HS-5 (cell line): ENCODE measurements at places on chromosomes 2 and 18.
A peak's percentile ranks its signal among the peaks of the same experiment; 100 is the strongest.

- no peak for DNase-seq
Observed at GRCh38 chr2:88845772-88846661, 154.5 kb downstream of the RPIA start.

DNA sequence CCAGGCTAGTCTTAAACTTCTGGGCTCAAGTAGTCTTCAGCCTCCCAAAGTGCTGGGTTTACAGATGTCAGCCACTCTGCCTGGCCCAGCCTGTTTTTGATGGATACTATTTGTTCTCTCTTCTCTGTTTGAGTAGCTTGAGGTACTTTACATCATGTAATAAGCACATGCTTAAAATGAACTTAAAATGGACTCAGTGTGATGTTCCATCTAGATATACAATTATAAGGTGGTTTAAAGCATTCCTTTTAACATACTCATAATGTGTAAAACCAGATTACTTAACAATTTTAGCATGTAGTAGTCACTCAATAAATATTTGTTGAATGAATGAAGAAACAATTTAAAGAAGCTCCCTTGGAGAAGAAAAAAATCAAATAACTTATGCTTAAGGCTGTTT lies 9.6 kb downstream of the PTPRM start:
- peak; percentile 60 for DNase-seq

GRCh38 chr2:54419855-54420523 lies 36.1 kb upstream of the SPTBN1 start:
- DNase-seq, result no peak

DNA sequence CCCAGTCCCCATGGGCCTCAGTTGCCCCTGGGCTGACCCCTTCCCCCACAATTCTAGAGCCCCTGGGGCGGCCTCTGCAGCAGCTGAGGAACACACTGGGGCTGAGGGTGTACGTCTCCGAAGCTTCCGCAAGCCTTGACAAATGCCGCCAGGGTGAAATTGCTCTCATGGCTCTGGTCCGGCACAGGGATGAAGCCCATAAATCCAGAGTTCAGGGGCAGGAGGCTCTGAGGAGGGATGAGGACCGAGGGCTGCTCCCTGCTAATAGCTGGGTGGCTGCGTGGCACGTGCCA lies 27.1 kb upstream of the OTOS start:
- no peak for DNase-seq

- DNase-seq, result no peak
Observed at GRCh38 chr2:54310961-54311360, 54.9 kb upstream of the TSPYL6 start.

DNA sequence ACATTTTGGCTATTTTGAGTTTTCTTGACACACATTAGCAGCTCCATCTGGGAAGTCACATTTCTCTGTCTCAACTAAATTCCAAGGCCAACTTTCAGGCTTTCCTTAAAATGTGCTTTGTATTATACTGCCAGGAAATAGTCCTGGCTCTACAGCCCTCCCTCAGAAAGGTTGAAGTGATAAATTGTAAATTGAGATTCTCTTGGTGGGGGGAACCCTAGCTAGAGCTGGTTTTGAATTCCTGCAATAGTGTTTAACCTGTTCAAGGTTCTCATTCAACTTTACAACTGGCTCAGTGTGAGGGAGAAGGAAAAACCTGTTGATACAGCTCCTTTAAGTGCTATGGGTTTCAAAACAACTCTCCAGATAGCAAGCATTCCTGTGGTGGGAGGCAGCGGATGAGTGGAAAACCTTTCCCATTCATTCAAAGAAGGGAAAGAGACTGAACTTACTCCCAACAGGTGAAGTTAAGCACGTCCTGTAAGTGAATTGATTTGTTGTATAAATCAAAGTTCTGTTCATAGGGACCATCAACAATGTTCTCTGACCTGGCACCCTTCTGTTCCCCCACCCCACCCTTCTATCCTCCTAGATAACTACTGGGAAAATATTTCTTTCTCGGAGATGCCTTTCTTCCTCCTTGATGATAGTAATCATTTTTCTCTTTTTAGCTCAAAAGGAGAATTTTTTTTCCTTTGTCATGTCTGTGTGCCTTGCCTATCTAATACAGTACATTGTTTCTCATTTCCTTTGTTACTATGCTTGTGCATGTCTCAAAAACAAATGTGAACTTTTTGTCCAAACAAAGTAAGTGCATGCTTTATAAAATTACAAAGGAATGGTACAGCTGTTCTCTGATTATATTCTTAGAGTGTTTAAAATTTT lies 44.2 kb upstream of the SLC39A10 start:
- peak; percentile 30 for DNase-seq

- DNase-seq, result no peak
Observed at GRCh38 chr2:159193791-159194190, 92.7 kb downstream of the WDSUB1 start.
